ENCODE measurements at places on chromosomes 12 and 14.

DNA sequence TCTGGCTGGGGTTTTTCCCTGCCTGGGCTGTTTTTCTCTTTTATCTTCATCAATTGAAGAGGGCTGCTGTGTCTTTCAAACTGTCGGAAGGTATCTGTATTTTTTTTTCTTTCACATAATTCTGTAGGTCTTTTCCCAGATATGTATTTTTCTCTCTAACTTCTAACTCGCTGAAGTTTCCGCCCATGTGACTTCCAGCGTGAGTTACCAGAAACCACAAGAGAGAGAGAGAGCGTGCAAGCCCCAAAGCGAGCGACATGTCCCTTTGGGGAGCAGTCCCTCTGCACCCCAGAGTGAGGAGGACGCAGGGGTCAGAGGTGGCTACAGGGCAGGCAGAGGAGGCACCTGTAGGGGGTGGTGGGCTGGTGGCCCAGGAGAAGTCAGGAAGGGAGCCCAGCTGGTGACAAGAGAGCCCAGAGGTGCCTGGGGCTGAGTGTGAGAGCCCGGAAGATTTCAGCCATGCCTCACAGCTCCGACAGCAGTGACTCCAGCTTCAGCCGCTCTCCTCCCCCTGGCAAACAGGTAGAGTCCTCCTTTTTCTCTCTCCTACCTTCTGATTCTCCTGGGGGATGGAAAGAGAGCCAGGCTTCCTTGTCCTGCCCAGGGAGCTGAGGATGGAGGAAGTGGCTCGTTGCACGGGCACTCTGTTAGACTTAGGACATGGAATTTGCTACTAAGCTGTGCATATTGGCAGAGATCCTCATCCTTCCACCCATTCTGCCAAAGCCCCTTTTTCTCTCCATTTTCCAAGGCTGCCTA is at the start of gene BATF:
BATF (plus strand) TSS at position 246 of the 759 bp plus-strand sequence; CDS start at position 460, 214 bp downstream.
- peak; percentile 84 for DNase-seq

DNA sequence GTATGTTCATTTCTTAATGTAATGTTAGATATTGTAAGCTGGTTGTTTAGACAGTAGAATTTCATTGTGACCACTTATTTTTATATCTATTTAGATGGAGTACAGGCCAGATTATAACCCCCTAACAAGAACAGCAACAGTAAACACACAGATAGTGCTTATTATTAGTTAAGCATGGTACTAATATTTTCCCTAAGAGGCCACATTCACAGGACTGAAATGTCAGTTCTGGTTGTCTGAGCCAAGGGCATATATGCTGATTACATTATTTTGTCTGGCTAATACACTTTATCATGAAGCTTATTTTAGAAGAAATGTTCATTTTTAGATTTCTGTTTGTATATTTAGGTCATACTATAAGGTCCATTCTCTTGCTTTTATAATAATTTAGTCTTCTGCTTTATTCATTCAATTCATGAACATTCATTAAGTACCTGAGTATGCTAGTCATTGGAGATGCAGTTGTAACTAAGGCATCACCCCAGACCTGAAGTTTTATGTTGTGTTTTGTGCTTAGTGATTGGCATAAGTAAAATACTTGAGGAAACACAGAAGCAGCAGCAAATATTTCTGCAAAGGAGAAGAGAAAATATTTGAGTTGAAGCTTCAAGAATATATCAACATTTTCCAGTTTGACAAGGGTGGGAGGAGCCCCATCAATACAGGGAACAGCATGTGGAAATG is 413.7 kb downstream of the RAD51B start:
- no peak for DNase-seq

DNA sequence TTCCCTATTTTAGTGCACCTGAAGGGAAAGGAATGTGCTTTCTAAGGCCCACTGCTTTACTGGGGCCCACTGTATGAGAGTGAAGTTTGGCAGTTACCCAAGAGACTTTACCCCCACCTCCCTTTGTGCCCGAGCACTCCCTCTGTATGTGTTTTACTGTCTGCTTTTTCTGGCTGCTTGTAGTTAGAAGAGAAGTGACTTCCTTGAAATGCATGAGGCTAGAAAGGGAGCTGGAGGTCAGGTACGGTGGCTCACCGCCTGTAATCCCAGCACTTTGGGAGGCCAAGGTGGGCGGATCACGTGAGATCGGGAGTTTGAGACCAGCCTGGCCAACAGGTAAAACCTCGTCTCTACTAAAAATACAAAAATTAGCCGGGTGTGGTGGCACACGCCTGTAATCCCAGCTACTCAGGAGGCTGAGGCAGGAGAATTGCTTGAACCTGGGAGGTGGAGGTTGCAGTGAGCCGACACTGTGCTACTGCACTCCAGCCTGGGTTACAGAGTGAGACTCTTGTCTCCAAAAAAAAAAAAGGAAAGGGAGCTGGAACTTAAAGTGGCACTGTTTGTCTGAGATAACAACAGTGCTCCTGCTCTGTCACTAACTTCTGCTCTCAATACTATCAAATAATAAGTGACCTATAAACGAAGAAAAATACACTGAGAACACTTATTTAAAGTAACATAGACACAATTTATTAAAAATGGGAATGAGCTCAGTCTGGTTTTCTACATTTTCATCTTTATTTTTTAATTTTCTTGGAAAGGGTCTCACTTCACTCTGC is 5.8 kb downstream of the TRIP11 start:
- DNase-seq: no peak

GRCh38 chr14:38618514-38618913 is 362.6 kb upstream of the CLEC14A start:
- DNase-seq: no peak
